Choroid plexus epithelial cell (primary cell): ENCODE measurements at places on chromosomes 7 and 10.

- DNase-seq = peak; percentile 1
These were observed 35.7 kb upstream of the EBLN1 start for GRCh38 chr10:22253580-22253882.

GRCh38 chr10:110739811-110740271 is 95.7 kb downstream of the RBM20 start:
- DNase-seq = peak; percentile 33

DNA sequence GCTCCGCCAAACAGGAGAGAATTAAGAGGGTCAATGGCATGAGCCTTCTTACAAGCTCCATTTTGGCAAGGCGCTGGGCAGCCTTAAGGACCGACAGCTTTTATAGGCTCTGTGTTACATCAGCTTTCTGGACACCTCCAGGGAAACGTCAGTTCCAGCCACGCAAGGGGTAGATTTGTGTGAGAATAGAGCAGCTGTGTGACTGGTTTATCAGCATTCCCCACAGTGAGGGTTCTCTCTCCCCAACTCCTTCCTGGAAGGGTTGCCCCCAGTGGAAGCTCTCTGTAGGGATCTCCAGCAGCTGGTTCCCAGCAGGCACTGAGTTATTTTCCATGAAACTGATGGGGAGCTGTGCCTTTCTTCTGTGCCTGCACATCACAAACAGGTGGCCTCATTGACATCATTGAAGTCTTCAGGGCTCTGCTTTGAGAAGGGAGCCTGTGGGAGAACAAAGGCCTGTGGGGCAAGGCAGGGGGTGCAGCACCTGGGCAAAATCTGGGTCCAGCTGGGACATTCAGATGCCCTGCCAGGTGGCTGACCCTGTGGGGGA is at the start of gene CUZD1:
Gene CUZD1 (minus strand): TSS at position 75 of the 550 bp plus-strand sequence. CDS start 14 bp downstream, at position 61.
- no peak for DNase-seq

- DNase-seq = no peak
These were observed 591.6 kb downstream of the SDK1 start for GRCh38 chr7:3892686-3893085.

DNA sequence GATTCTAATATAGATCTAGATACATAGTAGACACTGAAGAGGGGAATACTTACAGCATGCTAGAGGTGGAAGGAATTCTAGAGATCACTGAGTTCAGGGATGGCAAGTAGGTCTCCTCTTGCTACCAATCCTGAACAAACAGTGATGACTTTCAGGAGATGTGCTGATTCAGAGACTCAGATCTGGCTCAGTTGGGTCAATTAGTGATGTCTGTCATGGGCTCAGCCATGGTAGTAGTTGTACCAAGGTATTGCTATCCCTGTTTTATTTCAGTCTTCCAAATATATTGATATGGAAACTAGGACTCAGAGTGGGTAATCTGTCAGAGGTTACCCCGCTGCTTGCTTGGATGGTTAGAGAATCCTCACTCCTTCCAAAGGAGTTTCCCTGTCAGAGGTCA is 38.5 kb downstream of the UNC5B start:
- no peak for DNase-seq

DNA sequence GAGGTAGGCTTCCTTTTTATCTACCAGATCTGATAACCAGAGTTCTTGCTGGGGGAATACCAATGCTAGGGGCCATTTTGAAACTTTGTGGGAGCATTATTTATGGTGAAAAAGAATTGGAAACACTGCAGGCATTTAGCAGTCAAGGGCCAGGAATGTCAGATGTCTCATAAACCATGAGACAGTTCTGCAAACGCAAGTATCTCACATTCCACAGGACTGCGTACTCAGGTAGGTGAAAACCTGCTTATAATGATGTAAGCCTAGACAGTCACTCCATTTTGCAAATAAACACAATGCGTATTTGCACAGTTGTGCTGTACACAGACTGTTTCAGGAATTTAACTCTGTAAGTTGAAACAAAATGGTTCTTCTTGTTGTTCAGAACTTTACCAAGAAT is 33.9 kb downstream of the ECHDC3 start:
- DNase-seq = peak; percentile 43

- DNase-seq = no peak
These were observed 645.0 kb upstream of the GALNT17 start for GRCh38 chr7:70486977-70487376.

- DNase-seq = peak; percentile 61
These were observed 41.2 kb downstream of the PDZD8 start for GRCh38 chr10:117334066-117334465.

DNA sequence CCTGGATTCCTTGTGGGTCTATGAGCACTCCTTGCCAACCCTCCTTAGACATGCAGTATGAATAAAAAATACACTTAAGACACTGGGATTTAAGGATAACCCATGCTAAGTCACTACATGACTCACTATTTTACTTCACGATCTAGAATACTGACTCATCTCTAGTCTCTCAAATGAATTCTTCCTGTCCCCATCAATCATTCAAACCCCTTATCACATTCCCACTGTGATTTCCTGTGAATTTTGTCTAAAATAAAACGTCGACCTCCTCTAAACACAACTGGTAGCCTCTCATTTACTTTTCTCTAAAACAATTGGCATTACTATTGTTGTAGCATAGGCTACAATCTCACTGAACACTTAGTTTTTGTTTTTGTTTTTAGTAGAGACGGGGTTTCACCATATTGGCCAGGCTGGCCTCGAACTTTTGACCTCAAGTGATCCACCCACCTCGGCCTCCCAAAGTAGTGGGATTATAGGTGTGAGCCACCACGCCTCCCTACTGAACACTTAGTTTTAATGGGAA is 3.9 kb upstream of the IQUB start:
- DNase-seq = peak; percentile 68

- DNase-seq = peak; percentile 65
These were observed 37.1 kb upstream of the BICC1 start for GRCh38 chr10:58475322-58476277.

GRCh38 chr10:77355844-77356243 is 281.8 kb downstream of the KCNMA1 start:
- peak; percentile 55 for DNase-seq

GRCh38 chr7:37028909-37029440 is 304.7 kb upstream of the AOAH start:
- no peak for DNase-seq

- peak; percentile 39 for DNase-seq
These were observed 15.9 kb downstream of the PRKG1 start for GRCh38 chr10:51090190-51090589.

GRCh38 chr7:5630670-5631069 is 150.8 kb downstream of the RNF216 start:
- no peak for DNase-seq

GRCh38 chr10:121078036-121078435 is 226.9 kb downstream of the WDR11 start:
- DNase-seq = no peak

- peak; percentile 64 for DNase-seq
These were observed 134.2 kb downstream of the CHN2 start for GRCh38 chr7:29328811-29329210.

- no peak for DNase-seq
These were observed 88.6 kb upstream of the KCNIP2 start for GRCh38 chr10:101932183-101932582.

DNA sequence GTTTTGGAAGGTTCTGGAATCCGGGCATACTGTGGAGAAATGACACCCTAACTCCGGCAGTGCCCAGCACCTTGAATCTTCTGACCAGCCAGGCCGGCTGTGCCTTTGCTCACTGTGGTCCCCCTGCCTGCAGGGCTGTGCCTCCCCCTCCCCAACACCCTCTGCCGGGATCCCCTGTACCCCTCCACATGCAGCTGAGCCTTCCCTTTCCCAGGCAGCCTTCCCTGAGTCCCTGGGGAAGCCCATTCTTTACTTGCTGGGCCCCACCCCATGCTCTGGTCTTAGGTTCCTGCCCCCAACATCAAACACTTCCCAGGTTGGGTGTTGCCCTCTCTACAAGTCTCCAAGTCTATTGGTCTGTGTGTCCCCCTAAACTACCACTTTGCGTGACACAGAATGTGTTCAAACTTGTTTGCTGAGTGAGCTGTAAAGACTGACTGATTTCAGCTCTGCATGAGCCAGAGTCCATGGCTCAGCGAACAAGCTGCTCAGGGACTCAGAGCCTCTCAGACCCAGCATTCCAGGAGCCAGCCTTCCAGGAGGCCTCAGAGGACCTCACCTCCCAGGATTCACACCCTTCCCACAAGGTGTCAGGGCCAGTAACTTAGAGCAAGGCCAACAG is 31.6 kb downstream of the CALML5 start:
- no peak for DNase-seq

- DNase-seq = no peak
These were observed 345 bp downstream of the COBL start for GRCh38 chr7:51316262-51316665.

DNA sequence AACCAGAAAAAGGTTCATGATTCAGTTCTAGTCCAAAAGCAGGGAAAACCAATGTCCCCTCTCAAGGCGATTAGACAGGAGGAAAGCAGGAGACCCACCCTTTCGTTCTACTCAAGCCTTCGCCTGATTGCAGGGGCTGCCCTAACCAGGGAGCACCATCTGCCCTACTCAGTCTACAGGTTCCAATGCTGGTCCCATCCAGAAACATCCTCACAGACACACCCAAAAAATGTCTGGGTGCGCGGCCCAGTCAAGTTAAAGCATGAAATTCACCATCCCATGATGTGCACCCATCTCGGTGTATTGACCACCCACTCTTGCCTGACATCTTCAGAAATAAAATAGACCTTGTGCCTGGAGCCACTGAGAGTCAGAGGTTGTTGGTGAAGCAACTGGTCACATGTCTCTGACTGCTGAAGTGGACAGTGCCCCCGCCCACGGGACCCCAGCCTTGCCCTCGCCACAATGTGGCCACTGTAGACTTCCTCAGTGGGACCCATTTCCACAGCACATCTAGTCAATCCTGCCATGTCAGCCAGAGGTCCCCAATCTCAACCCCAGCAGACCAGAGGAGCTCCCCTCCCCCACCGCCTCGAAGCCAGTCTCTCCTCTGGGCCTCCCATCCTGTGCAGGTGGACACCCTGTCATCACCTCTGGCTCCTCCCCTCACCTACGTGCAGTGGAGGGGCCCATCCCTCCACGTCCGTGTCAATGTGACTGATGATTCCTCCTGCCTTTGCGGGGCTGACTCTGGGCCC is 116.3 kb upstream of the PPP2R2D start:
- no peak for DNase-seq

- DNase-seq = no peak
These were observed 82.6 kb downstream of the GNAI1 start for GRCh38 chr7:80216996-80217842.

DNA sequence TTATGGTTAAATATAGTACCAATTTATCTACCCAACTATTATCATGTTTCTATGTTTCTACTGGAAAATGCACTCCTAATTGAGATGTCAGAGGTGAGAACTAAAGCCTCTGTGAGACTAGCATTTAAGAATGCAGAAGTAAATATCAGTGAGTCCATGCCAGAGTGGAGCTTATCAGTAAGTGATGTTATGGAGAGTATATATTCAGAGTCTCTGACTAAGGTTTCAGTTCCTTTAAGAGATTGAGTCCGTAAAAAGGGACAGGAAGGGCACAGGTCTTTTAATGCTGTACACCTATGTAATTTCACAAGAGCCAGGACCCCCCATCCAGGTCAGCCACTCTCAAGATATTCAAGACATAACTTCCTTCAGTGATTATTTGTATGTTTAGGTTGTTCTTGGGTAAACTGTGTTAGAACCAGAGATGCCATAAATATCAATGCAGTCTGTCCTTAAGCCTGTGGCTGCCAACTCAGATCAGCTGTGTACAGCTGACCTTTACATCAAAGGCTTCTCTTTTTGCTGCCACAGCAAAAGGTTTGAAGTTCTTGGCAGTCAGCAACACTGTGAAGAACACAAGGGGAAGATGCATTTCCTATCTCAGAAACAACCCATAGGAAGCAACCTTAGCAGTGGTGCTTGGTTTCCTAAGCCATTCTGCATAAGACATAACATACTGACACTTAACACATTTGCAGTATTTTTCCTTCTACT is 244.8 kb downstream of the BICC1 start:
- peak; percentile 58 for DNase-seq

DNA sequence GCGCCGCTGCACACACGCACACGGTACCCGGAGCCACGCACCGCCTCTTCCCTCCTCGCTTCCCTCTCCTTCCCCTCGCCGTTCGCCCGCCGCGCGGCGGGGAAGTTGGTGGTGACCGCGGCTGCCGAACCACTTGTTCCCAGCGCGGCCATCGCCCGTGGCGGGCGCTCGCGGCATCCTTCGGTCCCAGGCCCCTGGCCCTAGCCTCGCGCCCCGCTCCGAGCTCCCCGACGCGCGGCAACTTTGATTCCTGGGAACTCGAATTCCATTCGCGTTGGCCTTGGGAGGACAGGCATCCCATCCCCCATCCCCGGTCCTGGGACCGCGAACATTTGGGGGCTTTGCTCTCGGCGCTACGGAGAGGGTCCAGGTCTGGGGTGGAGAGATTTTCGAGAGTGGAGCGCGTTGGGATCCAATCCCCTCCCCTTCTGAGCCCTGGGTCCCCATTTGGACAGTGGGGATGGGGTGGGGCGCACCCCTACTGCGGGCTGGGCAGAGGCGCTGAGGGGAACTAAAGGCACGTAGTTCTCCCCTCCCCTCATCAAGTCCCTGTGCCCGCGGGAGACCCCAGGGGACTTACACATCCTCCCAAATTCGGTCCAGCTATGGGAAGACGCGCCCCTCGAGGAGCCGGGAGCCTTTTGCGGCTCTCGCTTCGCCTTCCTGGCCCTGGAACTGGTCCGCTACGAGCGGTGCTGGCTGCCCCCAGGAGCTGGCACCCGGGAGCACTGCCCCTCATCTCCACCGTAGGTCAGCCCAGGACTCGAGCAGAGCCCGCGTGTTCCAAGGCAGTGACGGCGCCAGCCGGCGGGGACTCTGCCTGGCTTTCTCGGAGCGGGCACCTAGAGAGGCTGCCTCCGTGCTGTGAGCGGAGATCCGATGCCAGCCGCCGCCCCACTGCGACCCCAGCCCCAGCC is 834 bp downstream of the CDH23 start:
- no peak for DNase-seq

DNA sequence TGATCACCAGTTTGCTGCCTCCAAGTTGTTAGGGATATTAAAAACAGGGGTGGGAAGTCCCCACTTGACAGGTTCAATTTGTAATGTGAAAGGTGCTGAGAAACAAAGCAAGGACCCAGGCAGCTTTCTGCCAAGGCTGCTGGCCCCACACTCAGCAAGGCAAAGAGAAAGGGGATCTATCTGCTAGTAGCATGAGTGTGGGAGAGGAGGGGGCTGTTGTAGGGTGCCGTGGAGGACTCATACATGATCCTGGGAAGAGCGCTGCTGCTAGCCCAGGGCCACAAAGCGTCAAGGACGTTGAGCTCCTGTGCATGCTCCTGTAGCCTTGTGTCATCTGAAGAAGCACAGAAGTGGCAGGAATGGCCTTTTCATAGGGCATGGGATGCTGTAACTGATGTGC is 96.5 kb upstream of the INSYN2A start:
- DNase-seq = no peak

- DNase-seq = peak; percentile 76
These were observed 133.8 kb upstream of the PLXNA4 start for GRCh38 chr7:132709971-132710567.

DNA sequence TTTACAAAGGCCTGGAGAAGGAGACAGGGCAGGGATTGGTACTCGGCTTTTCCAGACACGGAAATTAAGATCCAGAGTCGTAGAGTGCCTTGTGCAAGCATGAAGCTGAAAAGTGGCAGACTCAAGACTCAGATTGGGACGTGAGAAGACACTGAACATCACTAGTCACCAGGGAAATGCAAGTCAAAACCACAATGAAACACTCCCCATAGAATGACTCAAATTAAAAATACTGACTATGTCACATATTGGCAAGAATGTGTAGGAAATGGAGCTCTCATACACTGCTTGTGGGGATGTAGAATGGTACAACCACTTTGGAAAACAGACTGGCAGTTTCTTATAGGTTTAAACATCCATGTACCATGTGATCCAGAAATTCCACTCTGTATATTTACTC is 472.0 kb downstream of the RPS24 start:
- no peak for DNase-seq

GRCh38 chr7:5681979-5682546 is 99.4 kb downstream of the RNF216 start:
- DNase-seq = no peak
